ENCODE measurements at places on chromosomes 1 and 21.

DNA sequence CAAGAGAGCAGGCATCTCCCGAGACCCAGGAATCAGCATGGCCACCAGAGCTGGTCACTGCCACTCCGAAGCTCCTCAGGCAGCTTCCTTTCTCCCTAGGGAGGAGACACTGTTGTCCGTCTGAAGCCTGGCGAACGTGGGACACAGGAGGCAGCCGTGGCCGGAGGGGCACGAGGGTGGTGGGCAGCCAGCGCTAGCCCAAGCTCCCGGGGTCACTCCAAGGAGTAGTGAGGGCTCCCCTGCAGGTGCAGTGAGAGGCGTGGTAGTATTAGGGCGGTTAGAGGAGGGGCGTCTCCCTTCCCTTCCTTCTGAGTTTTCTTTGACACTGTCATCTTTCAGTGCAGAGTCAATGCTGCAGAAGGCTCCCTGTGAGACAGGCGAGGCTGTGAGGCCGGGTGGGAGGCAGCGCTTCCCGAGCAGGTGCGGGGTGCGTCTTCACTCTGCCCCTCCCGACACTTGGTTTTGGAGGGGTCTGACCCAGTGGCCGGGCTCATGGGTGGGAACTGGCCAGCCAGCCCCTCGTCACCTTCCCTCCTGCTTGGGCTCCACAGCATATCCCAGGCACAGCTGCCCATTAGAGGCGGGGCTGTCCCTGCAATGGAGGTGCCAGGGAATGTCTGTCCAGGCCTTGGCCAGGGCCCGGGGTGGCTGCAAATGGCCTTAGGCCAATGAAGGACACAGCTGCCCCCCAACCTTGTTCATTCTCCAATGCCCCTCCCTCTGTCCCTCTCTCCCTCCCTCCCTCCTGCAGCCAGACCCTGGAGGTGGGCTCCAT is 171.6 kb upstream of the ARHGEF16 start:
- DNase-seq = no peak

DNA sequence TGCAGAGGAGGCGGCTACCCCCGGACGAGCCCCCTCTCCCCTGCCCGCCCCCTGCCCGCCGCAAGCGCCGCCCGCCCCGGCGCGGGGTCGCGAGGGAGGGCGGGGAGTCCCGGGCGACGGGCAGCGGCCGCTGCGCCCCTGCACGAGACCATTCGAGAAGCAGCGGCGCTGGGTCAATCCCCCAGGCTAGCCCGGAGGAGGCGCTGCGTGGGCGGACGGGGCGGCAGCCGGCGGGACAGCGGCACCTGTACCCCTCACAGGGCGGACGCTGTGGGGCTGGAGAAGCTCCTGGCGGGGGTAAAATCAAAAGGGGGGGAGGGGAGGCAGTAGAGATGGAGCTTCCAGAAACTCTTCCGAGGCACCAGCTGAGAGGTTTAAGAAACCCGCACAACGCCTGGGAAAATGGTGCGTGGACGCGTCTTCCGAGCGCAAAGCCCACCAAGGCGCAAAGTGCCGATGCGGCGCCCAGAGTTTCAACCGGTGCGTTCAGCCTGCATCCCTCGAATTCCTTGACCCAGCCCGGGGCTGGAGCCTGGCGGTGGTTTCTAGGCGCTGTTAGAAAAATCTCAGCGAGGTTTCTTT is at the start of gene PLPPR5:
Gene PLPPR5, minus strand, starts transcription at position 1 of the 582 bp plus-strand sequence. CDS start 190 bp downstream, outside the sequence.
- peak; percentile 9 for DNase-seq

- no peak for DNase-seq
Observed at GRCh38 chr1:203655671-203656070, 29.0 kb downstream of the ATP2B4 start.

DNA sequence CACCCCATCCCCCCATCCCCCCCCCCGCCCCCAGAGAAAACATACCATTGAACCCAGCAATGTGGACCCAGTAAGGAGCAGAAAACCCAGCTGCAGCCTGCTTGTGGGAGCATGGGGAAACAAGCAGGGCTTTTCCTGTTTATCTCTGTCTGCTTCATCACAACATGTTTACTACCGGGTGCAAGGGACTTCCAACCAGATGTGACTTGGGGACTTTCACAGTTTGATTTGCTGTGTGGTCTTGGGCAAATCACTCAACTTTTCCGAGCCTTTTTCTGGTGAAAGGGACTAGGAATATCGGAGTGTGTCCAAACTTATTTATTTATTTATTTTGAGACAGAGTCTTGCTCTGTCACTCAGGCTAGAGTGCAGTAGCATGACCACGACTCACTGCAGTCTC is 3.2 kb downstream of the TMCC2 start:
- DNase-seq = no peak

- DNase-seq = peak; percentile 14
Observed at GRCh38 chr1:85137660-85138059, 63.2 kb downstream of the SYDE2 start.

GRCh38 chr1:119115736-119116135 is 24.7 kb downstream of the WARS2 start:
- DNase-seq = no peak

DNA sequence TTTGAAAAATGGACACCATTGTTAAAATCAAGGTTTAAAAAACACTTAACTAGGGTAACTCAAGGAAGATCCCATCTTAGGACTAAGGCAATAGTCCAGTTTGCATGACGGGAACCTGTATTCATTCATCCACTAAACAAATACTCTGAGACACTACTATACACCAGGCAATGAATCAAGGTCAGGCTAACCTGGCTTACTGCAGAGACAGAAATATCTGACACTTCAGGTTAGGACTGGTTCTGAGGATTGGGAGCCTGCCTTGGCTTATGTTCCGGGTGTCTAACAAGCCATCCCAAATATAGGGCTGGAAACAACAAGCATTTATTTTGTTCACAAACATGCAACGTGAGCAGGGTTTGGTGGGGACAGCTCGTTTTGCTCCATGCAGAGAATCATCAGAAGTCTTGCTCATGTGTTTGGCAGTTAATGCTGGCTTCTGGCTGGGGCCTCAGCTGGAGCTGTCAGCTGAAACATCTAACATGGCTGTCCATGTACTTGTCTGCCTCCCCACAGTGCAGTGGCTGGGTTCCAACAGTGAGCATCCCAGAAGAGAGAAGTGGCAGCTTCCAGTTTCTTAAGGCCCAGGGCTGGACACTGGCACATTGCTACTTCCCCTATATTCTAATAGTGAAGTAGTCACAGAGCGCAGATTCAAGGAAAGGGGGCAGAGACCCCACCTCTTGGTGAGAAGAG is 37.0 kb upstream of the CAMK1G start:
- no peak for DNase-seq

- DNase-seq = no peak
Observed at GRCh38 chr1:147738739-147739476, 21.5 kb downstream of the GJA5 start.

DNA sequence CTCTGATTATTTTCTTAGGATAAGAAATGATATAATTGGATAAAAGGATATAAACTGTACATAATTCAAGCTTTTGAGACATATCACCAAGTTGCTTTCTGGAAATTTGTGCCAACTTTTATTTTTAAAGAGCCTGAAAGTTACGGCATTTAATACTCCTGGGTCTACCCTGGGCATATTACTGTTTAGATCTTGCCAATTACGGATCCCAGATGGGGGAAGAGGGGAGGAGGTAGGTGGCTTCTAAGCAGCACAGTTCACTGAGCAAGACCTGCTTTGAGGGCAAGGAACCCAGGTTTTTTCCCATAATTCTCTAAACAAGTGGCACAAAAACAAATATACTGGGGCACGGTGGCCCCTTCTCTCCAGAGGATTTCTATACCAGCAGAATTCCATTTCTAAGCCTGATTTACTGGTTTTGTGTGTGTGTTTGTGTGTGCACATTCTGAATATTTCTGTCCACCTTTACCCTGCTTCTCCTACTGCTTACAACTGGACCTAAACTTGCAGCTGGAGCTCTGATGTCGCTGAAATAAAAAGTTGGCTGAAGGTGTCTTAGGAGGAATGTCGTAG is 76.7 kb downstream of the LAMC2 start:
- no peak for DNase-seq

- DNase-seq = no peak
Observed at GRCh38 chr1:1371364-1371745, 3.7 kb downstream of the AURKAIP1 start.

DNA sequence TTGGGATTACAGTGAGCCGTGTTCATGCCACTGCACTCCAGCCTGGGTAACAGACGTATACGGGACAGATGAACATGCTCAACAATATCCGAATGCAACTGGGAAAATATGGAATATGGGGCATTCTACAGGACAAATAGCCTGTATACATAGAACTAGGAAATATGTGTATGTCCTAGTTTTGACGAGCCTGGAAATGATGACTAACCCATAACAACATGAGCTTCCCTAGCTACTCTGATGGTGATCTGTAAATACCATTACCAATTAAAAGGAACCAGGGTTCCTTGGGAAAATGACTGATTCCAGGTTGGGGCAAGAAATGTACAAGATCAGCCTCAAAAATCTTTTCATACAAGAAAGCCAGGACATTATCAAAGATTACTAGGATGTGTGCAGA is 42.8 kb upstream of the ARTN start:
- no peak for DNase-seq

DNA sequence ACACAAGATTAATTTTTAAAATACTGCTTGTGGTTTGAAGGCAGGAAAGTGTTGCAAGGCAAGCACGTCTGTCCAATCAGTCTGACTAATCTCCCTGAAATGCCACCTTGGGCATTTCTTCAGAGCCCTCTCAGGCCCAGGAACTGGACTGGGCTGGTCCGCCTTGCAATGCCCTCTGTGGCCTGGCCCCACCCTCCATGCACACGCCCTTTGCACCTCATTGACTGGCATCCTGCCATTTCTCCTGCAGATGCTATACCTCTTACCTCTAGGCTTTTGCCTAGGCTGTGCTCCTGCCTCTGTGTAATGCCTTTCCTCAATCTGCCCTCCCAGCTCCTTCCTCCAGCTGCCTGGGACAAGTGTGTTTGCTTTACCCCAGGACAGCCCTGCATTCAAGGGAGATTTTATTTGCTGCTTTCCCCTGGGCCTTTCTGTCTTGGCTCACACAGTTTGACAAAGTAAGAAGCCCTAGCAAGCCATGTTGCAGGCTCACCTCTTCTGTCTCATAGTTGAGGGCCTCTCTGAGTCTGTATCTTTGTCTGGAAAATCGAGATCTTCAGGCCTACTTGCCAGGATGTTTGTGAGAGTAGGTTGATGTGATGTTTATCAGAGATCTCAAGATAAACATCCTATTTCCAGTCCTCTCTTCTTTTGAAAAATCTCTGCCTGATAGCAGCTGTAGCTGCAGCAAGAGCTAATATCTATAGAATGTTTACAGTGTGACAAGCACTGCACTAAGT is 149.2 kb upstream of the JUN start:
- no peak for DNase-seq

DNA sequence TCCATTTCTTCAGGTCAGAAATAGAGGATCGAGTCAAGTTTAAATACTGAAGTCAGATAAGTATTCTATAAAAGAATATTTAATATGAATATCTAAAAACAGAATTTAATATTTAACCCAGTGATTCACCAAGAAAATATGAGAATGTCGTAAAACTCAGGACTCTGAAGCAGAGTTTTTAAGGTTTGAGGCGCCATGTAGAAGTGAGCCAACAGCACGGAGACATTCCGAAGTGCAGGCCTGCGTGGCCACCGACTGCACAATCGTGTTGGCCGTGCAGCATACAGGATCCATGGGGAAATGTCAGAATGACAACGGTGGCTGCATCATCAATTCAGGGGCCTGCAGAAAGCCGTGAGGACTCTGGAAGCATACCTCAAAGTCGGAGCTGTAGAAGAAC is 23.4 kb downstream of the MRAP start:
- no peak for DNase-seq
